ENCODE measurements at places on chromosomes 1 and 21.

DNA sequence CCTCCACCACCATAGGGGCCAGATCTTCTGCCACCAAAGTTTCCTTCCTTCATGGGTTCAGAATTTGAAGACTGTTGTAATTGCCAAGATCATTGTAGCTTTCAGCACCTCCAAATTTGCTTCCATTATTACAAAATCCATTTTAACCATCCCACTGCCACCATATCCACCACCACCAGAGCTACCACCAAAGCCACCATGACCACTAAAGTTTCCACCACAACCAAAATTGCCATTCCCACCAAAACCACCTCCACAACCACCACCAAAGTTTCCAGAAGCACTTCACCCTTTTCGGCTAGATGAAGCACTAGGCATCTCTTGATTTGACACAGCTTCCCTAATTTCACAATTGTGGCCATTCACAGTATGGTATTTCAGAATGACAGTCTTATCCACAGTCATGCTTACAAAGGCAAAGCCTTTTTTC, 45.2 kb downstream of the SLC30A7 start:
- no peak for DNase-seq

DNA sequence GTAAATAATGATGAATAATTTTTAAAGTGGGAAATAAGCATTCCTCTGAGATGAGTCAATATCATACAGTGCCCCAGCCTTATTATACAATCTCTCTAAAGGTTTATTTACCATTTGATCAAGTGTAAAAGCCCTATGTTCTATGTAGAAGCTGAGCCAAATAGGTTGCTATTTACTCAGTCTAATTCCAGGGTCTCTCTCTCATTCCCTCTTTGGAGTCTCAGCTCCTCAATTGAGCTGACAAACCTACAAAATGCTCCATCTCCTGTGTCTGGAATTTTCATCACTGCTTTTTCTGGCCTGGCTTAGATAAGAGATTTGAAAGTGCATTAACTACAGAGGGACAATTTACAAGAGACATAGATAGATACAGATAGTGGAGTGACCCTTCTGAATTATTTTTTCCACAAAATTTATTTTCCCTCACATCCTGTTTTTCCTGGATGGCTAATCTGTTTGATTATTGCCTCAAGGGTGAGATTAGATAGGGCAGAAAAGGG, 24.8 kb upstream of the USH2A start:
- no peak for DNase-seq

GRCh38 chr1:95278173-95279006, 44.4 kb downstream of the RWDD3 start:
- no peak for DNase-seq

GRCh38 chr1:236149696-236150228, 7.4 kb downstream of the GPR137B start:
- no peak for DNase-seq

DNA sequence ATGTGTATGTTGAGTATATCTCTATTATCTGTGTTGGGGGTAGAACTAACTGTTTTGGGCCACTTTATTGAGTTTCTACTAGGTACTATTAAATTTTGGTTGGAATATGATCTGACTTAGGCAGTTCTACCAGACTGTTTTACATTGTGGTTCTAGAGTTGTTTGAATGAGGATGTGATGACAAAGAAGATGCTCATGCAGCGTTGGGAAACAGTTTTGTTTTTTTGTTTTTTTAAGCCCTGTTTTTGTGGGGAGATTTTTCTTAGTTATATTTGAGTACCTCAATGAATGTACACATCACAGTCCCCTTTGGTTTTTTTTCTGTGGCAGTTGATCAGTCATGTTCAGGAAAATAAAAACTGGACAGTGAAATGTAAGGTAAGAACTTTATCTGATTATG, 40.1 kb downstream of the TMED5 start:
- no peak for DNase-seq

- DNase-seq: peak; percentile 79
Observed at GRCh38 chr1:165629848-165630628, 996 bp upstream of the MGST3 start.

GRCh38 chr1:17682400-17682799, 72.7 kb upstream of the ACTL8 start:
- no peak for DNase-seq

- no peak for DNase-seq
Observed at GRCh38 chr1:81374481-81374880, 426.3 kb upstream of the ADGRL2 start.

DNA sequence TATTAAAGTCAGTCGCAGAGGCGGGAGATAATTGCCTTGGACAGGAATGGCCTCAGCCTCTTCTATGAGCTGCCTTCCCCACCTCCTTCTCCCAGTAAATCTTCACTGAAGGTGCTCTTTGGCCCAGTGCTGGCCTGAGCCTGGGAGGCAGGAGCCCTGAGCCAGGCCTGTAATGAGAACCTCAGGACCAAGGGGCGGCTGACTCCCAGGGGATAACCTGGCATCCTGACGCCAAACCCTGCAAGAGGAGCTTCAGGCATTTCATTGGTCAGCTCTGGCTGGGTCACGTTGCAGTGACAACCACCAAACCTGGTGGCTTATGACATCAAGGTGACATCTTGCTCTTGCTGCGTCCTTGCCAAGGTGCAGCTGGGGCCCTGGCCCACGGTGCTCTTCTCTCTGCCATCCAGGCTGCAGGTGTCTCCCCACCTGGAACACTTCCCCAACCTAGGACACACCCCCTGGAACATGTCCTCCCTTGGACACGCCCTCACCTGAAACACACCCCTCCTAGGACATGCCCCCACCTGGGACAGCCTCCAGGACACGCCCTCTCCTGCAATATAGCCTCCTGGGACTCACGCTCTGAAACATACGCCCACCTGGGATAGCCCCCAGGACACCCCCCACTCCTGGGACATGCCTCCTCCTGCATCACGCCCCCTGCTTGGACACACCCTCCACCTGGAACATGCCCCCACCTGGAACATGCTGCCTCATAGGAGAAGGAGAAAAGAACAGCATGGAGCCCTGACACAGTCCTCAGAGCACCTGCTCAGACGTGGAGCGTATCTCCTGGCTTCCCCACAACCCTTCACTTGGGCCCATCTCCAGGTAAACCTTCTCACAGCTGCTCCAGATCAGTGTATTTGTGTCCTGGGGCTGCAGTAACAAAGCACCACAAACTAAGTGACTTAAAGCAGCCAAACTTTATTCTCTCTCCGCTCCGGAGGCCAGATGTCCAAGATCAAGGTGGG, 333.6 kb downstream of the NPHP4 start:
- no peak for DNase-seq

DNA sequence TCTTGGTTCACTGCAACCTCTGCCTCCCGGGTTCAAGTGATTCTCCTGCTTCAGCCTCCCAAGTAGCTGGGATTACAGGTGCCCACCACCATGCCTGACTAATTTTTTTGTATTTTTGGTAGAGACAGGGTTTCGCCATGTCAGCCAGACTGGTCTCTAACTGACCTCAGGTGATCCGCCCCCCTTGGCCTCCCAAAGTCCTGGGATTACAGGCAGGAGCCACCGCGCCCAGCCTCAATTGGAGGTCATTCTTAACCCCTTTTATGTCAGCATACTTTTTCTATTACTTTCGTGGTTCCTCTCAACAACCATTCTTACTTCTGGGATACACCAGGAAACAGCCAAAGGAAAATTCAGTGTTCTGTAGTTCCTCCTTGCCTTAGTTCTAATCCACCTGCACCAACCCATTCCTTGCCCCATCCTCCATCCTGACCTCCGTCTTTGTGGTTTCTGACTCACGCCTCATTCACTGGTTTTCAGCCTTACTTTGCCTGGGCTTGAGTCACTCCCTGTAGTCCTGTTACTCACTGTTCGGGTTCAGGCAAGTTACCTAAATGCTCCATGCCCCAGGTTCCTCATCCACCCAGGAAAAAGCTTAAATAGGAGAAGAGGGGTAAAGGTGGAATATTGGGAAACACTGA, 12.9 kb upstream of the BCL10 start:
- DNase-seq: no peak

- no peak for DNase-seq
Observed at GRCh38 chr1:214492401-214493075, 58.9 kb downstream of the PTPN14 start.
